Thymus (tissue), 14 donors: ENCODE measurements at places on chromosomes 3 and 15. TPM values are rescaled to one million over a fixed set of nuclear protein-coding genes. Genes with fewer than 3 reads are reported as not detected.

GRCh38 chr3:155323063-155323666 lies 29.7 kb upstream of the STRIT1 start:
- H3K27ac ChIP-seq: no peak overlapping the region
- H3K27me3 ChIP-seq: no peaks in the 10 kb centered on the region
- no peak overlapping the region for H3K4me3 ChIP-seq
- peak; percentile 63 for DNase-seq

The SRGAP3 gene
- total RNA-seq: 4.4 TPM

The CPEB1 gene
- 0.09 TPM for total RNA-seq

The RTP1 gene
- total RNA-seq: 0.05 TPM

The SLC2A2 gene
- not detected for total RNA-seq

The ESYT3 gene
- 0.09 TPM for total RNA-seq
